Hematopoietic multipotent progenitor cell (in vitro differentiated cells): ENCODE measurements at places on chromosomes 4 and X. TPM values are rescaled to one million over a fixed set of nuclear protein-coding genes. Genes with fewer than 3 reads are reported as not detected.

Gene SULT1B1
- total RNA-seq, result 0.27 TPM

Gene SHROOM4
- total RNA-seq, result 2.4 TPM

Gene GAK
- total RNA-seq, result 107 TPM

Gene PF4V1
- total RNA-seq, result 1.1 TPM

Gene SPOCK3
- total RNA-seq, result 4.6 TPM

Gene MAGED4B
- total RNA-seq, result 13.2 TPM

Gene PASD1
- total RNA-seq, result not detected

Gene APBB2
- total RNA-seq, result 0.81 TPM

DNA sequence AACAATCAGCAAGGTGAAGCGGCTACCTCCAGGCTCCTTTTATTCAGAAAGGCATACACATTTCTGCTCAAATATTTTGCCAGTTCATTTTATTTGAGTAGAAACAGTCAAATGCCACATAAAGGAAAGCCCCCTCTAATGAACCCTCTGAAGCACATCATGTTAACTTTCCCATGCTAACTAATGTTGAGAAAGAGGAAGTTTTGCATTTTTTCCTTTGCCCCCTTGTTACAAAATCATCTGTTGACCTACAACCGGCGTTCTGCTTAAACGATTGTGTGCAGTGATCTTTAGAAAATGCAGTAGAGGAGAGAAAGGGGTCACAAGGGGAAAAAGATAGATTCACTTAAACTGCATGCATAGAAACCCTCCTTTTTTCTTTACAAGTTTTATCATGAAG lies 25.2 kb upstream of the ATXN3L start:
- peak; percentile 12 for DNase-seq

GRCh38 chrX:71650333-71650969 lies 16.9 kb upstream of the LOC101059915 start:
- DNase-seq, result no peak

- DNase-seq, result no peak
These were observed 27.8 kb upstream of the SMIM10 start for GRCh38 chrX:134963041-134963440.

GRCh38 chrX:153587342-153587741 lies 11.6 kb downstream of the CCNQ start:
- DNase-seq, result no peak

DNA sequence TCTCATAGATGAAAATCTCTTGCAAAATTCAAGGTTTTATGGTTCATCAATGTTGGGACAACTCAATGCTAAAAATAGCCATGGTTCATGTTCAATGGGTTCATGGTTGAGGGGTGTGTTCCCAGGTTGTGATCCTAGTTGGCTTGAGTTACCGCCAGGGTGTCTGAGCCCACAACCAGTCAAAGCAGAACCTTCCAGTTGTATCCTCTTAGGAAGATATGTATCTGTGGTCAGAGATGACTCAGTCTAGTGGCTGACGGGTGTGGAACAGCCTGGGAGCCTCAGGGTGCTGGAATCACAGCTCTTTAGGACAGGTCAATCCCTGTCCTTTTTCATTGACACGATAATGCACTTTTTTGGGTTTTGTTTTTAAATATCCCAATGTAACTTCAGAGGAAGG lies 192.3 kb upstream of the NR3C2 start:
- DNase-seq, result no peak

DNA sequence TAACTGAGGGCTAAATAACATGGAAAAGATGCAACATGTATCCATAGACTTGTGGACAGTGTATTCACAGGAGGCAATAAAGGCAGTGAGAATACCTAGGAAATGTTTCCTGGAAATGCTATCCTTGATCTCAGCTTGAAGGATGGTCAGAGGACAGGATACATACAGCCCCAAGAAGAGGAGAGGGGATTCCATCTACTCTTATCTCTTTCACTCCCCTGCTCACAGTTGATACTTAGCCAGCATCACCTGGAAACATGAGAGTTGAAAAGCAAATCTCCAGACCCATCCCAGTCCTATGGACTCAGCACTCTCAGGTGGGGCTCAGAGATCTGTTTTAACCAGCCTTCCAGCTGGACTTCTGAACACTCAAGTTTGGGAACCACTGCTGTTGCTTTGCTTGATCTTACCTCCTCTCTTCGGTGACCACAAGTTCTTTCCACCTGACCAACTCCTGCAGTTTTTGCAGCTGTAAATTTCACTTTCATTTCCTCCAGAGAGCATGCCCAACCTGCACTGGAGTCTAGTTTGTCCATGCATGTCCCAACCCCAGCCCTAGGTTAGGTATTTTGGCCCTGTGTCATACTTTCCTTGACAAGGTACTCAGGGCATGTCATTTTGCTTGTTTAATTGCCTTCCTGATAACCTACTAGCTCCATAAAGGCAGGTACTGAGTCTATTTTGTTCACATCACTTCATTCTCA lies 10.4 kb downstream of the RELL1 start:
- no peak for DNase-seq

- DNase-seq, result no peak
These were observed 2.5 kb upstream of the USP9X start for GRCh38 chrX:41082783-41083182.

DNA sequence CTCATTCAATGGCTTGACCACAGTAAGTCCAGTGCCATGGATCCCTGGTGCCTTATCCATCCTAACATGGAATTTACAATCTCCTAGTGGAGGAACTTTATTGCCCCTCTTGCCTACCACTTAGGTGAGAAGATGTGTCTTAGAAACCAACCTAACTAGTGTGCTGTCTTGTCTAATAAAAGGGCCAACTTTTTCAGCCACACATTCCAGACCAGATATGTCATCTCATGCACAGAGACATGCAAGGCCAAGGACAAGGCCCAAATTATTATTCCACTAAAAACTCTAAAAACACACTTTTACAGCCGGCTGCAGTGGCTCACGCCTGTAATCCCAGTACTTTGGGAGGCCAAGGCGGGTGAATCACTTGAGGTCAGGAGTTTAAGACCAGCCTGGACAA lies 10.6 kb upstream of the PRDX4 start:
- DNase-seq, result no peak

- DNase-seq, result no peak
These were observed 129.4 kb upstream of the SH3RF1 start for GRCh38 chr4:169399976-169400767.

DNA sequence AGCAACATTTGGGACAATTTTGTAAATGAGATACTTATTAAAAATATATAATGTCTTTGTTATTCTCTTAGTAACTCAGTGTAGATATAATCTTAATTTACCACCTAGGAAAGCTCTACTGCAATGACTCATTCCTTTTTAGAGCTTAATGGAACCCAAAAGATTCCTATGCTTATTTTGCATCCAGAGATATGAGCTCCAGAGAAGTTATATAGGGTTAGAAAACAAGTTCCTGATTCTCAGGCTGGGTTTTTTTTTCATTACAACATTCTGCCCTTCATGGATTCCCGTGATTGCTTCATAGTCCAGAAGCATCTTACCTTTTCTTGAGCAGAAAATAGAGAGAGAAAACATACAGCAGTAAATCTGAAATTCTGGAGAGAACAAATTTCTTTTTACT lies 57.9 kb upstream of the CXCL8 start:
- DNase-seq, result no peak

DNA sequence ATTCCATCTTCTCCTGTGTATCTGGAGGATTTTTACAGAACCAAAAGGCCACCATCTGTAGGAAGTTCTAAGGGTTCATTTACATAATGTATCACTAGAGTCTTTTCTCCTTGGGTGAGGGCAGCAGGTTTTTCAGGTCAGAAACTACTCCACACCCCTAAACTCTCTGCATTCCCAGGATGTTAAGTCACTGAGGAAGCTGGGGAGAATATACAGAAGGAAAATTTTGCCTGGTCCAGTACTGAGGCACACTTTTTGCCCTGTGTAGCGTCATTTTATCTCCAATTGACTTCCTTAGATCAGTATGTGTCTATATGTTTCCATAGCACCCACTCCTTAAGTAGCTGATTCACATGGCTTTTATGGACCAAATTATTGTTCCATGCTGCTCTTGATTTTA lies 17.0 kb downstream of the XKRX start:
- no peak for DNase-seq

- DNase-seq, result no peak
These were observed 1459.8 kb downstream of the RAPGEF2 start for GRCh38 chr4:160562661-160563060.

DNA sequence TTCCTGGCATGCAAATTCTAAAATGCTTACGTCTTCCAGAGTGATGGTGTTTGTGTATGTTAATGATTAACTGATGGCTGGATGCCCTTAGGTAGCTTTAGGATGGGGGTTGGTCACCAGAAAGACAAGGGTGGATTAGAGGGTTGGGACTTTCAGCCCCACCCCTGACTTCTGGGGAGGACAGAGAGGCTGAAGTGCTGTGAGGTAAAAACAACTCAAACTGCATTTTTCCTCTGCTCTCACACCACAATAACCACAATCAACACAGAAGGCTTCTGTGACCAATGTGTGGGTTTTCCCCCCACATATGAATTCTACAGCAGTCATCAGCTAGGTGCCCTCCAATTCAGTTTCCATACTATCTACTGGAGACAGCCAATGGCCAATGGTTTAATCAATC lies 18.7 kb upstream of the DDIT4L start:
- DNase-seq, result no peak

DNA sequence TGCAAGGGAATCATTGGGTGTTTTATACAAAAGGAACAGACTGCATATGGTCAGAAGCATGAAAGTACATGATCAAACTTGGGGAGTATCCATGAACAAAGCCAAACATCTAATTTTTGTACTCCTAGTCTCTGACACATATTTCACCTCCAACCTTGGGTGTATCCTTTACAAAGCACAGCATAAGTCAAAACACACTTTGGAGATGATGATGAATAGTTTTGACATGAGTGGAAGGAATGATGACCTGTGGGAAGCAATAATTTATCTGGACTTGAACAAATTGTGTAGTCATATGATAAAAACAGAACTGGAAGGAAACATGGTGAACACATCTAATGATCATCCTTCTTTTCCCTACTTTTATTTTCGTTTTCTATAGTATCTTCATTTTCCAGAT lies 108.7 kb upstream of the PLS3 start:
- DNase-seq, result no peak

DNA sequence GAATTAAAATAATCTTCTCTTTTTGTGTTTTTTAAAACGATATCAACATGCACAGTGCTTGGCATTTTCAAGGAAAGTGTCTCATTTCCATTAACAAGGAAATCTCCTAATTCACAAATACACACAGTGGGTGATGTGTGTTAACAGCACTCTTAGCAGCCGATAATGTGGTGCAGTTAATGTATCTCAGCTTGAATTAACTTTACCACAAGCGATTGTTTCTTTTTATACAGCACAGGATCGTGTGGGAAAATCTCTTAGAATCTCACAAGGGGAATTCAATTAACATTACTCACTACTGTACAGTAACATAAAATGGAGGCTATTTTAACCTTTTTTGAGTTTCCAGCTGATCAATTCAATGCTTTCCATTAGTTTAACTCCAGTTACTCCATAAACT lies 1841.9 kb downstream of the STIM2 start:
- no peak for DNase-seq

GRCh38 chr4:27112587-27112986 lies 251.9 kb downstream of the STIM2 start:
- DNase-seq, result no peak

- DNase-seq, result no peak
These were observed 131.5 kb upstream of the LDB2 start for GRCh38 chr4:17029964-17030363.

DNA sequence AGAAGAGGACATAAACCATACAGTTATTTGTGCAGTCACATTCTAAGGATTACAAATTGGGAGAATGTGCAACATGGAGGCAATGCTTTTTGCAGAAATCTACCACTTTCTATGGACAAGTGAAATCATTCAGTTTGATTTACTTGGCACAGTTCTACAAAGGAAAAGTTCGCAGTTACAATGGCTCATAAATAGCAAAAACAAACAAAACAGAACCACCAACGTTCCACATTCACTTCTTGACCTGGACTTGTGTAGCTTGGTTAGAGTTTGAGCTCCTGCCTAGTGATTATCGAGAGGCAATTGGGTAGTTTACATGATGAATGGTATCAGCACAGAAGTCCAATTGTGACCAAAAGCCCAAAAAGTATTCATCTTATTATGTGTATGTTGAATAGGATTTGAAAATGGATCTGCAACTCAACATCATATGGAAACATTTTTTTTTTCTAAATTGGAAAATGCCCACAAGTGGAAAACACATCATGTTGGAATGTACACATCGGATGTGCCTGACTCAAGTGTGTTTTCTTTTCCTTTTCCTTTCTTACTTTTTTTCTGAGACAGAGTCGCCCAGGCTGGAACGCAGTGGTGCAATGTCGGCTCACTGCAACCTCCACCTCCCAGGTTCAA lies 123.8 kb downstream of the LUZP4 start:
- no peak for DNase-seq

DNA sequence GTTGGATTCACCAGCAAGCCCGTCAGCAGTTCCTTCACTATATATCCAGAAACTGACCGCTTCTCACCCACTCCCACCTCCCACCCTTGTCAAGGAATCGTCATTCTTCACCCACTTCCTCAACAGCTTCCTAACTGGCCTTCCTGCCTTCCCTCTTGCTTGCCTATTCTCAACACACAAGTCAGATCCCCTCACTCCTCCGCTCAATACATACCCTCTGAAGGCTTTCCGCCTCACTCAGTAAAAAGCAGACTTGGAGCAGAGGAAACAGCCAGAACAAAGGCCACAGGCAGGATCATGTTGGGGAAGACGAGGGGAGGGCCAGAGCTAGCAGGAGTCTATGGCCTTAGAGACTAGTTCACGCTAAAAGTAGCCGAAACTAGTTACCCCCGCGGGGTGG lies 23.7 kb downstream of the RWDD4 start:
- DNase-seq, result no peak

DNA sequence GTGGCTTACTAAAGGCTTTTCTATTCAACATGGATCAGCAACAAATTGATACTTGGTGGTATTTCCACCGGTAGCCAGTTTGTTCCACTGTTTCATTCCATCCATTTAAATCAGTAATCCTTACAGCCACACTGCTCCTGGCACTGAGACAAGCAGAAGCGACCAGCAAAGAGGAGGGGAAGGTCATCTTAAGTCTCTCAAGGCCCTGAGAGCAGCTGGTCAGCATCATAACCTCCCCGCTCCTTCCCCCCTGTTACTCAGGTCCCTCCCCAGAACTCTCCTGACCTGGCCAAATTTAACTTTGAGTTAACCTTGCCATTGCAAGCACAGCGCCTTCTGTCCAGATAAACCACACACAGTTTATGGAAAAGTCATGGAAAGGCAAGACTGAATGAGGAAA lies 331.3 kb upstream of the KLF3 start:
- no peak for DNase-seq

DNA sequence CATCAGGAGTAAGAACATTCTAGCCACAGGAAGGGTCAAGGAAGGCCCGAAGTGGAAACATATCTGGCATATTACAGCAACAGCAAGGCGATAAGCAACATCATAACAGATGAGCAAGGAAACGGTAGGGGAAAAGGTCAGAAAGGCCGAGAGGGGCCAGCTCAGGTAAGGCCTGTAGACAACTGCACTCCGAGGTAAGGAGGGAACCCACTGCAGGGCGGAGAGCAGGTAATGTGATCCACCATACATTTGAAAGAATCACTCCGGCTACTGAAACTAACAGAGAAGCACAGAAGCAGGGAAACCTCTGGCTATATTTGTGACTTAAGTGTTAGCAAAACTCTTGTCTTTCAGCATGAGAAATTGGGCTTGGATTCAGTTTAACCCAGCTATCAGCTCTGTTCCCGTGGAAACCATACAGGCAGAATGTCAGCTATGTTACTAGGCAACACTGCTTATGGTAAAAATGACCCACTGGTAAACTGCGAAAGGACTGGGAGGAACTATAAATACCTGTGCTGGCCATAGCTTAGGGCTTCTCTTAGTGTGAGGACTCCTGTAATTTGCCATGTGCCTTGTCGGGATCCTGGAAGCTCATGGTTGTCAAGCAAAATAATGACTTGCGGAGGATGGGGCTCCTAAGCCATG lies 31.0 kb downstream of the FRYL start:
- DNase-seq, result no peak
